ENCODE measurements at places on chromosomes 11 and 22.

DNA sequence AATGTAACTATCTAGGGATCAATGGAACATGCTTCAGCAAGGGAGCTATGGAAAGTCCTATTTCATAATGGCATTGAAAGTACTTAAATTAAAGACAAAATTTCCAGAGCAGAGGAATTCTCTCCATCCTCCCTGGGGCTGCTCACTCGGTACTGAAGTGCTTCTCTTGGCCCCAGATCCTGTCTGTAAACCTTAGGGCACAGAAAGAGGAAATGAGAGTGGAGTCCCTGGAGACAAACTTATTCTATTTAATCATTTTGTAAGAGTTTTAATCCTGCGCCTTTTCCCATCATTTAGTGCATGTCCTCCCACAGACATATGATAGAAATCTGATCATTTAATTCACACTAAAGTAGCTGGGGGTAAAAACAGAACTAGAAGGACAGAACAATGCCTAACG, 20.9 kb upstream of the PAMR1 start:
- DNase-seq: no peak

- DNase-seq: peak; percentile 72
Observed at GRCh38 chr22:44037519-44038375, 13.6 kb downstream of the PARVB start.

DNA sequence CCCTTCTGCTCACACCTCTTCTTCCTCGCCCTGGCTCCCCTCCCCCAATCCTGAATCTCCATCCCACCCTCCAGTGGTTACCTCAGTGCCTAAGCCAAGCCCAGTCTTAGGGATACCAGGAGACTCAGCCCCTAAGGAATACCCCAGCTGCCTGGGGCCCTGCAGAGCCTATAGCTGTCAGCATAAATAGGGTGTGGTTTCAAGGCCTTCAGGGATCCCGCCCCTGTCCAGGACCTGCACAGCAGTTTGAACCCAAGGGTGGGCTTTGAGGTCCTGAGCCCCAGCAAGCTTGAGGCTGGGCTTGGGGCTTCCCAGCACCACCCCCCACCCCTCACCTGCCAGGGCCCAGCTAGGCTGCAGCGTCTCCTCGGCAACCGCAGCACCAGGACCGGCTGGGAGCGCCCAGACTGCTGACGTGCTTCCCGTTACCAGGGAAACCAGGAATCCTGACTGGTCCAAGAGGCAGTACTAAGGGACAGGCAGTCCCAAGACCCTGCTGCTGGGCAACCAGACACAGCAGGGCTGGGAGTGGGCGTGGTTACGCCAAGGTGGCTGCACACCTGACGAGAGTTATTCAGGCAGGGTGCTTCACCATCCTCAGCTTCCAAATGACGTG, 13.7 kb downstream of the APBB1 start:
- no peak for DNase-seq

GRCh38 chr11:94708642-94709041, 59.5 kb upstream of the AMOTL1 start:
- DNase-seq: no peak

- DNase-seq: peak; percentile 9
Observed at GRCh38 chr11:76918941-76919386, 58.2 kb downstream of the ACER3 start.

GRCh38 chr22:31680861-31681341, 18.9 kb upstream of the PISD start:
- no peak for DNase-seq

GRCh38 chr11:113690619-113691569, 15.2 kb downstream of the TMPRSS5 start:
- DNase-seq: peak; percentile 89

DNA sequence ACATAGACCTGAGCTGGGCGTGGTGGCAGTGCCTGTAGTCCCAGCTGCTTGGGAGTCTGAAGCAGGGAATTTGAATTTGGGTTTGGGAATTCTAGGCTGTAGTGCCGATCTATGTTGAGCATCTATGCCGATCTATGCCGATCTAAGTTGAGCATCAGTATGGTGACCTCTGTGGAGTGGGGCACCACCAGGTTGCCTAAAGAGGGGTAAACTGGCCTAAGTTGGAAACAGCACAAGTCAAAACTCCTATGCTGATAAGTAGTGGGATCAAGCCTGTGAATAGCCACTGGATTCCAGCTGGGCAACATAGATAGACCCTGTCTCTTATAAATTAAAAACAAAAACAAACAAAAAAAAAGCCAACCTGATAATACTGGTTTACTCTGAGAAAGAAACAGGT, 7.4 kb downstream of the WEE1 start:
- DNase-seq: no peak

- DNase-seq: no peak
Observed at GRCh38 chr11:114039551-114039950, 20.0 kb upstream of the ZBTB16 start.

- DNase-seq: no peak
Observed at GRCh38 chr11:74719011-74719410, 12.2 kb downstream of the CHRDL2 start.

GRCh38 chr22:28992565-28993356, 68.9 kb downstream of the C22orf31 start:
- DNase-seq: no peak

GRCh38 chr11:34449013-34449412, 10.3 kb downstream of the CAT start:
- DNase-seq: no peak

- DNase-seq: no peak
Observed at GRCh38 chr11:103368145-103368544, 258.9 kb downstream of the DYNC2H1 start.

DNA sequence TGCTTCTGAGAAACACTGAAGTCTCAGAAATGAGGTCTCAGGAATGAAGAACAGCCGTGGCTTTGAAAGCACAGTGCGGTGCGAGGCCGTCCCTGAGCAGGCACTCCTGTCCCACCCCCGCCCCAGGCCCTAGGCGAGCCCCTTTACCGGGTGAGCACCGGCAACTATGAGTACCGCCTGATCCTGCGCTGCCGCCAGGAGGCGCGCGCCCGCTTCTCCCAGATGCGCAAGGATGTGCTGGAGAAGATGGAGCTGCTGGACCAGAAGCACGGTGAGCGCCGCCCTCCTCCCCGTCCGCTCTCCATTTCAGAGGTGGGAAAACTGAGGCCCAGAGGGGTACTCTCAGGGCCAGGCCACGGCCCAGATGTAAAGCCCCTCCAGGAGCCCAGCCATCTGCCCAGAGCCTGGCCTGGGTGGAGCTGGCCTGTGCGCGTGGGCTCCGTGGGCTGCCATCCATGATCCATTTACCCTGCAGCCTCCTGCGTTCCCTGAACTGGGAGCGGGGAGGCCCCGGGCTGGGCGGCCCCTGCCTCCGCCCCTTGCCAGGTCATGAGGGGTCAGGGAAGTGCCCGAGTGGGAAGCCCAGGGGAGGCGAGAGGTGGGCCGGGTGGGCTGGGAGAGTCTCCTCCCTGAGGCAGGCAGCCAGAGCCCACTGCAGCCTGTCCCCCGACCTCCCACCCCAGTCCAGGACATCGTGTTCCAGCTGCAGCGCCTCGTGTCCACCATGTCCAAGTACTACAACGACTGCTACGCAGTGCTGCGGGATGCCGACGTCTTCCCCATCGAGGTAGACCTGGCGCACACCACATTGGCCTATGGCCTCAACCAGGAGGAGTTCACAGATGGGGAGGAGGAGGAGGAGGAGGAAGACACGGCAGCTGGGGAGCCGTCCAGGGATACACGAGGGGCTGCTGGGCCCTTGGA, 9.5 kb downstream of the SLC16A8 start:
- no peak for DNase-seq

DNA sequence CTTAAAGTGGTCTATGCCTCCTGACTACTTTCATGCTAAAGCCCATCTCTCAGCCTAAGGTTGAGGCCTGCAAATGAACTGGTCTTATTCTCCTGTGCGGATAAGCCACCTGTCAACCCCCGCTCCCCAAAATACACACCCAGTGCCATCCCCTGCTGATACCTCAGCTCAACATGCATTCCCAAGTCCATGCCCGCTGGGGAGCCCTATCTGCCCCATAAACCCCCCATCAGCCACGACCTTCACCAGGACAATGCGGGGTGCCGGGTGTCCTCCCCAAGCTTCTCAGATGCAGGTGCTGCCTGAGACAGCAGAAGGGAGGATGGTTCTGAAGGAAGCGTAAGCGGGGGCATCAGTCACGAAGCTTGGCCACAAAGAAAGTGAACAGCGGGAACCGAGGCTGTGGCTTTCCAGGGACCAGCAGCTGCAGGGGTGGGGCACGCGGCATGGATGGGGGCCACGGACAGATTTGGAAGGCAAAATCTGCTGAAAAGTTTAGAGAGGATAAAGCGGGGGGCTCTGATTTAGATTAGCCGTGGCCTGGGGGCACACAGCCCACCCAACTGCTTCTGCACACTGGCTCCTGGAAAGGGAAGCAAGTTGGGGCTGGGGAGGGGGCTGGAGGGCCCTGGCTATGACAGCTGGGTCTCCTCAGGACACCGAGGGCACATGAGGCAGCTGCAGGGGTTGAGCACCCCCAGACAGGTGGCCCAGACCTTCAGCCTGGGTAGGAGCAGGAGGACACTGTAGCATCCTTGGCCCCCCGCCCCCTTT, 1391.9 kb downstream of the TBC1D22A start:
- DNase-seq: no peak

- no peak for DNase-seq
Observed at GRCh38 chr11:78489184-78489583, 71.6 kb upstream of the GAB2 start.

DNA sequence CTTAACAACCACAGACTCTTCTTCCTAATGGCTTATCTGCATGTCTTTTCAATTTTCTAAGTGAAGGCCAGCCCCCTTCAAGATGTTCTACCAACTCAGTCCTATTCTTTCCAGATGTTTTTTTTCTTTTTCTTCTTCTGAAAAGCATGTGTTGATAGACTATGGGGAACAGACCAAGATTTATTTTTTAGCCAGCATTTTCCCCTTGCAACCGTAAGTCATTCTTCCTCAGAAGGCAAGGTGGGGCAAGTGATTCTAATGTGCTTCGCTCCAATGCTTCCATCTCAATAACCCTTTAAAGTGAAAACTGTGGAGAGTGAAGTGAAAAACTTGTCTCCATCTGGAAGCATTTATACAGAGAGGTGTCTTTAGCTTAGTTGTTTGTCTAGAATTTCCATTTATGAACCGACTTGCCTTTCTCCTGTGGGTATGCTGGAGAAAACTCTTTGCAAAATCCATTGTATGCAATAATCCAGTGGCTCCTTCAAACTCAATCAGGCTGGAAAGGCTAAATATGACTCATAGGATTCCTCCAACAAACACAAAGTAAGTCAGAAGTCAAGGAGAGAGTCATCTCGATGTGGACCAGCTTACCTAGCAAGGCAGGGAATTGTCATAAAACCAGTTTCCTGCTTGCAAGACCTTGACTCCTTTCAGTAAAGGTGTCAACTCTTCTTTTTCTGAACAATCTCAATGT, 83.7 kb downstream of the MAML2 start:
- DNase-seq: peak; percentile 51

DNA sequence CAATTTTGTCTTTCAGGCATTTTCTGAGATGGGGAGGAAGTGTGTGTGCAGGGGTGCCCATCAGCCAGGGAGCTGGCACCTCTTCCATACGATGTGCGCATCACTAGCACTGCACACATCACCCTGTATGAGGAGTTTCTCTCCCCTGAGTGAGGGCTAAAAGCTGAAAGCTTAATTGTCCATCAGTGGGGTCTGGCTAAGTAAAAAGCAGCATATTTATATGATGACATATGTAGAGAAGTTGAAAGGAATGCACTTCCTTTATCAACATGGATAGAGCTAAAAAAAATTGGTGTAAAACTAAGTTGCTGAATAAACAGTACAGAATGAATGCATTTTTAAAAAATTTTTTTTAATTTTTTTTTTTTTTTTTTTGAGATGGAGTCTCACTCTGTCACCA, 4.0 kb downstream of the VSTM5 start:
- DNase-seq: peak; percentile 63

DNA sequence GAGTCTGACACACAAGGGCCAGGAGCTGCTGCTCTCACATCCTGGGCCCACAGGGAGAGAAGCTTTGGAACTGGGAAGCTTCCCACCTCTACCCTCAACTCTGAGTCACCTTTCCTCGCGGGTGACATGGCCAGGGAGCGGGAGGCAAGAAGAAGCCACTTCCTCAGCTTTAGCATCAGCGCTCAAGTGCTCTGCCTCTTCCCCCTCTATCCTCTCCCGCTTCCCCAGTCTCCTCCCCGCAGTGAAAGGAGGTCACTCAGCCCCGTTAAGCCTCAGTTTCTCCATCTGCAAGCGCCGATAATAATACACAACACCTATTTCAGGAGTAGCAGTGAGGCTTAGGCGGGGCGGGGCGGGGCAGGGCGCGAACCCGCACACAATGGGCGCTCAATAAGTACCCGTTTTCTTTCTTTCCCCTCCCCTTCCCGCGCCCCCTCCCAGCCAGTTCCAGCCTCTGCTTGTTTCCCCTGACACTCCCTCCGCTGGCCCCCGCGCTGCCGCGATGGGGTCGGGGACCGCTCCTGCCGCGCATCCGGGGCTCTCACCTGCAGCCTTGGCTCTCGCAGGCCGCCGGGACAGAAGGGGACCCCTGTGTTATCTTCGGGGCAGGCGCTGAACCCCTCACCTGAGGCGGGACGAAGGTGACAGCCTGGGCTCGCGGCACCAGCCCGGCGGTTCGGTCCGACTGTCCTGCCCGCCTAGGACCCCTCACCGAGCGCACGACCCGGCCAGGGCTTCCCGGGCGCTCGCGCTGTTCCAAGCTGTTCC, 892 bp downstream of the GDPD5 start:
- no peak for DNase-seq

DNA sequence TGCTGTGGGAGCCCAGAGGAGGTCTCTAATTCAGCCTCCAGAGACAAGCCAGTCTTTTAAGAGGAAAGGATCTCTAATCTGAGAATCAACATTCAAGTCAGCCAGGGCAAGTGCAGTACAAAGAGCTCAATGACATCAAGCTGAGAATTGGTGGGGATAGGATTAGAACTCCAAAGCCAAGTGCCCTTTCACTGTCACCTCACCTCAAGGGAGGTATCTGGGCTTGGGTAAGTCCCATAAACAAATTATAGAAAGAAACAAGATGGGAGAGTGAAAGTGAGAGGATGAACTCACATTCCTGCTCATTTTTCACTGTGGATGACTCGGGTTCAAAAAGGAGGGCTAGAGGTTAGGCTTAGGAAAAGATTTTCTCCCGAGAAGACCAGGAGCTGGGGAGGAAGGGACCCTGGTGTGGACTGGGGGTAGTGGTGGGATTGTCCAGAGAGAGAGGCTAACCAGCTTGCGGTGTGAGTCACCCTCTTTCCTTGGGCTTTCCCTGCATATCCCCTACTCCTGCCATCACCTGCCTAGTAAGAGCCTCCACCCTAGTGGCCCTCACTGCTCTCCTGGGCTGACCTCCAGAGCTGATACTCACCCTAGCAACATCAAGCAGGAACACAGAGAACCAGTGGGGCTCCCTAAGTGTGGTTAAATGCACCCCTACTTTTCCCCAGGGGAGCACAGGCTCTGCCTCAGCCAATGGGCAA, 70.4 kb downstream of the RRM1 start:
- no peak for DNase-seq

DNA sequence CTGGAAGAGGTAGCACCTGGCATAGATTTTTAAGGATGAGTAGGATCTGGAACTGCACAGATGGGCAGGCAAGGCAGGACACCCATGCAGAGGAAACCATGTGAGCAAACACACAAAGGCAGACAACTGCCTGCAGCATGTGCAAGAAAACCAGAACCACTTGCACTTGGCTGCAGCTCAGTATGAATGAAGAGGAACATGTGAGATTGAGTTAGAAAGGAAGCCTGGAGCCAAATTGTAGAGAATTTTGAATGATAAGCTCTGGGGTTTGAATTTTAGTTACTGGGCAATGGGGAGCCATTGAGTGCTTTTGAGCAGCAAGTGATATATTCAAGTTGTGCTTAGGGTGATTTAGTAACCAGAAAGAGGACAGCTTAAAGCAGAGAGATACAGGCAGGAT, 583.4 kb downstream of the SOX6 start:
- no peak for DNase-seq

GRCh38 chr11:890794-891540, 19.6 kb downstream of the CHID1 start:
- no peak for DNase-seq

All from NCI-H226 (cell line).